ENCODE measurements at places on chromosomes 5 and 9.
A peak's percentile ranks its signal among the peaks of the same experiment; 100 is the strongest.

DNA sequence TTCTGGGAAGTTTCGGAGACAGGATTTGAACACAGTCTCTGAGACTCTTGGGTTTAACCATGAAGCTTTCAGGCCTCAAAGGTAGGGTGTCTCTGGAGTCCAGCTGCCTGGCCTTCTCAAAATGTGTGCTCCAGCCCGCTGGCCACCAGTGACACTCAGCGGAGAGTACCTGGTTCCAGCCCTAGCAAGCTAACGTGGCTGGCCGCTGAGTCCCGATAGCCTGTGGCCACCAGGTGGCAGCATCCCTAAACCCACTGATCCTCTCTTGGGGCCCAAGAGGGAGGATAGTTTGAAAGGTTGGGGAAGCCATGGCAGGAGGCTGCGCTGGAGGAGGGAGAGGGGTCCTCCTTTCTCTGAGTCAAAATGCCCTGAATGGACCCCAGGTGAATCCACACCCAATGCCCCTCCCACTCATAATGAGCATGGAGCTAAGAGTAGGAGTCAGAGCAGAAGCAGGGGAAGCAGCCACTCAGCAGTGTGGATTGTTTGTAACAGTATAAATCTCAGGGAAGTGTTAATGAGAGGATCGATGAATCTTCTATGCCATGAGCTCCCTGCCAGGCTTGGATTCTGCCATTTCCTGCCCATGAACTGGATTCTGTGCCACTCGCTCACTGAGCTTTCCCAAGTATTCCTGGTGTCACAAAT is 5.4 kb upstream of the TIFAB start:
- no peaks in the 10 kb centered on the region for H3K36me3 ChIP-seq
- H3K4me1 ChIP-seq = peaks cover 29% of the 10 kb centered on the region
- H3K4me3 ChIP-seq = no peak overlapping the region
- H3K27ac ChIP-seq = no peak overlapping the region

DNA sequence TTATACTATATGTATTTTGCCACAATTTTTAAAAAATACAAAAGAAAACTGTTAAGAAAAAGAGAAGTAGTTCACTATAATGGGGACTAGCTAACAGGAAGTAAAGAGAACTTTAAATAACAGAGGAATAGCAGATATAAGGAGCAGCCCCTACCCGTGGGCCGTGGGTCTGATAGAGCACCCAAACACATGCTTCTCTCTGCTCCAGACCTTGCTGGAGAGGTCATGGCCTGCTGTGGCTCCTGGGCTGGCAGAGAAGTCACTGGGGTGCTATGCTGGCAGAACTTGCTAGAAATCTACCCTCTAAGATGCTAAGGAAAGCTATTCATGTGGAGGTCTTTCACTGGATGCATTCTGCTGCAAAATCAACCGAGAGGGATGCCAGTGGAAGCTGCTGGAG is 10.0 kb upstream of the TNFAIP8 start:
- H3K4me3 ChIP-seq = no peak overlapping the region
- H3K36me3 ChIP-seq = no peaks in the 10 kb centered on the region
- H3K27ac ChIP-seq = no peak overlapping the region
- no peaks in the 10 kb centered on the region for H3K27me3 ChIP-seq
- peaks cover 20% of the 10 kb centered on the region for H3K4me1 ChIP-seq
- DNase-seq = no peak

DNA sequence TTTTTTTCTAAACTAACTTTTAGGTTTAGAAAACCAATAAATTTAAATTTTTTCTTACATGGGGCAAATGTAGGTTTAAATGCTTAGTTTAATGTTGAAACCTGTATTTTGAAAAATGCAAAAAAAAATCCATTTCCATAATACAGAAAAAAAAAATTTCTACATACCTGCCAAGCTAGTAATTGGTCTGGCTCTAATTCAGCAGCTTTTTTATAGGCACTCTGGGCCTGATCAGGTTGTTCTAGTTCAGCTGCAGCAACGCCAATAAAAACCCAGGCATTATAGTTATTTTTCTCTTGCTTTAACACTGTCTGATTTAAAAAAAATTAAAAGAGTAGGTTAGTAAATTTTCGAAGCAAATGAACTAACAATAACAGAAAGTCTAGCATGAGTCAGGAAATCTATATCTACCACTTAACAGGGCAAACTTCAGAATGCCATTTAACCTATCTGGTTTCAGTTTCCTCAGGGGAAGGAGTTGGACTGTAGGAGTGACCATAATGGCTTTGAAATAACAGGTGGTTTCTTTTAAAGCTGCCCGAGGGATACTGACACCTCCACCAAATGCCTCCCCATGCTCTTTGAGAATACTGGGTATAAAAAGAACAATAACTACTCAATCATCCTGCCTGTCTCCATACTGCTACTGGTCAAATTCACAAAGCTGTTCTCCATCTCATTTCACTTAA is 11.6 kb downstream of the SKIC3 start:
- H3K36me3 ChIP-seq = peaks cover 89% of the 10 kb centered on the region
- H3K27ac ChIP-seq = no peak overlapping the region
- H3K27me3 ChIP-seq = no peaks in the 10 kb centered on the region
- H3K4me3 ChIP-seq = no peak overlapping the region

GRCh38 chr5:143355710-143356109 is 47.8 kb downstream of the NR3C1 start:
- H3K27me3 ChIP-seq = no peaks in the 10 kb centered on the region
- no peak overlapping the region for H3K4me3 ChIP-seq
- H3K36me3 ChIP-seq = no peaks in the 10 kb centered on the region
- H3K4me1 ChIP-seq = peaks cover 69% of the 10 kb centered on the region
- no peak for DNase-seq

DNA sequence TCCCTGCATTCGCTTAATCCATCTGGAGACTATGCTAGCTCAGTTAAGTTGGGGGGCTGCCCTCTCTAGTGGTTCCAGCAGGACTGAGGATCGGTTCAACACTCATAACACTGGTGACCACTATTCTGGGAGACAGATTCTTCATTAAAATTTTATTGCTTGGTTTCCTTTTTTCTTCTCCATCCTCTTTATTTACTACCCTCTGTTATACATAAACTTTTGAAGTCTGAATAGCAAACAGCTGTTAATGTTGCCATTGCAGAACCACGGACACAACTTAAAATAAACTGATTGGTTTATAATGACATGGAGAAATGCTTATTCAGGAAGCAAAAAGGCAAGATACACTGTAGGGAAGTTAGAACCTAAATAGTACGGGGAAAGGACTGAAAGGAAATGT is 22.1 kb downstream of the IQGAP2 start:
- no peak overlapping the region for H3K27ac ChIP-seq
- peaks cover 5% of the 10 kb centered on the region for H3K4me1 ChIP-seq
- no peak overlapping the region for H3K4me3 ChIP-seq
- no peak for DNase-seq
- no peaks in the 10 kb centered on the region for H3K27me3 ChIP-seq

GRCh38 chr5:2156358-2157059 is 273.8 kb upstream of the IRX4 start:
- no peak for DNase-seq
- no peak overlapping the region for H3K27ac ChIP-seq
- peaks cover 2% of the 10 kb centered on the region for H3K27me3 ChIP-seq
- no peaks in the 10 kb centered on the region for H3K4me1 ChIP-seq

DNA sequence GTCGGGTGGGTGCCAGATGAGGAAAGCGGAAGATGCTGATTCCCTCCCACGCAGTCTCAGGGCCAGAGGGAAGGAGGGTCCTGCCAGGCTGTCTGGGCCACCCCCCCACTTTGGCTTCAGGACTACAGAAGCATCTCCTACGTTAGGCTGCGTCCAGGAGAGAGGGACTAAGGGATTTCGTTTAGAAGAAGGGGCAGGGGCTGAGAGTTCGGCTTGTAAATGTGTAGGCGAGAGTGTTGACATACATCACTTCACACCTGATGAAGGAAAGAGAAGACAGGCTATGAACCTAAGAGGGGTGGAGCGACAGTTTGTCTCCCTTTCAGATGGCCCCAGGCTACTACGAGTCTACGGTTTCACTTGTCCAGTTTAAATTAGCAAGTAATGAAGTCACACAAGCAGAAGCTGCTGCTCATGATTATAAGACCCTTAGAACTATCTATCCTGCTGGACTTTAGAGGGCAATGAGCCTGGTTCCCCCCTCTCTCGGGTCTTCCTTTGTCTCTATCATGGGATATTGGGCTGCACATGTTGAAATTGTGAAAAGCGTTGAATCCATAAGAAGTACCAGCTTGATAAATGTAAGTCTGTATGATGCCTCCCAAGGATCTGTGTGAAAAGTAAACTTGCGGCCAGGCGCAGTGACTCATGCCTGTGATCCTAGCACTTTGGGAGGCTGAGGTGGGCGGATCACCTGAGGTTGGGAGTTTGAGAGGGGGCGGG is 193.0 kb downstream of the AOPEP start:
- no peak overlapping the region for H3K4me3 ChIP-seq
- H3K4me1 ChIP-seq = peaks cover 44% of the 10 kb centered on the region
- peak; percentile 73 for DNase-seq
- no peaks in the 10 kb centered on the region for H3K36me3 ChIP-seq
- peak overlapping the region; percentile 87 for H3K27ac ChIP-seq

DNA sequence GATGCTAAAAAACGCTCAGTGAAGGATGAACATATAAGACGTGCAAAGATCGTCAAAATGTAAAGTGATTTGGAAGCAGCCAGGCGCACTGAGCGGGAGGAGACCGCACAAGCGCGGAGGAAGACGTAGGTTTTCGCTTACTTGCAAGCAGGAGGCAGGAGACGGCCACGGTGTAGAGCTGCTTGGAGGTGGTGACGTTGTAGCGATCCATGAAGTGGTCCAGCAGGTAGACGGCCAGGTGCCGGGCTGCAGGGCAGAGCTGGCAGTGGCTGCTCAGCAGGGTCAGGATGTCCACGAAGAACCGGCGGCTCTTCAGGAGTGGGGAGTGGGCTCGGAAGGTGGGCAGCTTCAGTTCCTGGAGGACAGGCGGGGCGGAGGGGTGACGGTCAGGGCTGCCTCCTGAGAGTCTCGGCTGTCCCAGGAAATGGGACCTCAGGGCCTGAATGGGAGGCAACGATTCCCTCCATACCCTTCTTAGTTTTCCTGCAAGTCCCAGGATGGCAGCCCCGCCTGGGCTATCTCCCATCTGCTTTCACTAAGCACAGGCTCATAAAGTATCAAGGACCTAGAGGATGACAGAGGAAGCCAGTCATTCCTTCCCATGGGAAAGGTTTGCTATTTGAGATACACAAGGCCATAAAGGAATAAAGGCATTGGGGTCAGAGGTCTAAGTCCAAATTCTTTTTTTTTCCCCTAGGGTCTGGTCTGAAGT is 31.8 kb downstream of the CCNJL start:
- DNase-seq = no peak
- no peaks in the 10 kb centered on the region for H3K27me3 ChIP-seq
- no peaks in the 10 kb centered on the region for H3K4me1 ChIP-seq
- no peak overlapping the region for H3K27ac ChIP-seq
- H3K36me3 ChIP-seq = no peaks in the 10 kb centered on the region

GRCh38 chr5:148816357-148816756 is 10.1 kb upstream of the ADRB2 start:
- H3K4me3 ChIP-seq = no peak overlapping the region
- no peak for DNase-seq
- no peak overlapping the region for H3K27ac ChIP-seq
- no peaks in the 10 kb centered on the region for H3K4me1 ChIP-seq
- H3K27me3 ChIP-seq = no peaks in the 10 kb centered on the region

- no peaks in the 10 kb centered on the region for H3K4me1 ChIP-seq
- DNase-seq = no peak
- H3K4me3 ChIP-seq = no peak overlapping the region
- H3K27ac ChIP-seq = no peak overlapping the region
Measured at GRCh38 chr5:73399775-73400174, 48.8 kb downstream of the FOXD1 start.

DNA sequence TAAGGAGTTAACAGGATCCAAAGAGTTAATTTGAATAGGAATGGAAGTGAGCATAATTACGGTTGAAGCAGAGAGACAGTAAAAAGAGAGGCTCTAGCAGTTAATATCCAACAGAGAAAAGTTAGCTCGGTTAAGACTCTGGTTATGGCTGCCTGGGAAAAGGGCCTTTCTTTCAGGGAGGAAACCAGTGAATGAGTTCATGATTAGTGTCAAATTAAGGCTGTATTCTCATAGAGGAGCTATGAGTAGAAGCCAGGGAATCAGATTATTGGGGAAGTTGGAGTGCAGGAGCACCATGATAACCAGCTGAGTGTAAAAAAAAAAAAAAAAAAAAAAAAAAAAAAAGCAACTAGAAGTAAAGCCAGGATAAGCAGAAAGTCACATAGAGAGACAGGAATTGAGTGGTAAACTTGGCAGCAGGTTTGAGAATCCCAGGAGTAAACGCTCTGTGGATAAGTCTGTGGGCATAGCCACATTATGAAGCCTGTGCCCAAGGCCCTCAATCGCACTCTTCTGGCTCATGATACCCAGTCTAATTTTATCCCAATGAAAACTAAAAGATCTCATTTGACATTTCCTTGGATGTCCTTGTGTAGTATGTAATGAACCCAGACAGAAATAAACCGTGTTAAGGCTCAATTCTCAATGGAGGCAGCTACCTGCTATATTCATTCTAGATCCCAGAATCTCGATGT is 372.6 kb upstream of the MPDZ start:
- no peak for DNase-seq
- no peak overlapping the region for H3K4me3 ChIP-seq
- no peaks in the 10 kb centered on the region for H3K36me3 ChIP-seq
- no peak overlapping the region for H3K27ac ChIP-seq
- no peaks in the 10 kb centered on the region for H3K27me3 ChIP-seq

DNA sequence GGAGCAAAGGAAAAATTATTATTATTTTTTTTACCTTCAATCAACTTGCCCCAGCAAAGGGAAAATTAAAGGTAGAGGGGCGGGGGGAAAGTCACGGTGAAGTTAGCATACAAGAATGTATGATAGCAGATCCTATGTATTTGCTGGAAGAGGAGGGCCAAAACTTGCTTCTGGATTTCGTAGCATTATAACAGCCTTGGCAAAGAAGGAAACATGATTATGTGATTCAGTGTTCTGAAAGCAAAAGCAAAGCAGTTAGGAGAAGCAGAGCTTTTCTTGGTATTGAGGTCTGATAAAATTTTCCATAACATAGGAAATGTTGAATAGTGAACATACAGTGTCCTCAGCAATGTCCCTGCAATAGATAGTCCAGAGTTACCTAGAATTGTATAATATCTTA is 32.4 kb downstream of the MAST4 start:
- no peaks in the 10 kb centered on the region for H3K36me3 ChIP-seq
- H3K4me1 ChIP-seq = no peaks in the 10 kb centered on the region
- no peaks in the 10 kb centered on the region for H3K27me3 ChIP-seq

- H3K4me3 ChIP-seq = no peak overlapping the region
- no peaks in the 10 kb centered on the region for H3K27me3 ChIP-seq
- H3K27ac ChIP-seq = no peak overlapping the region
- H3K36me3 ChIP-seq = peaks cover 38% of the 10 kb centered on the region
- peaks cover under 1% of the 10 kb centered on the region for H3K4me1 ChIP-seq
Measured at GRCh38 chr5:98905857-98906688, 22.7 kb downstream of the CHD1 start.

DNA sequence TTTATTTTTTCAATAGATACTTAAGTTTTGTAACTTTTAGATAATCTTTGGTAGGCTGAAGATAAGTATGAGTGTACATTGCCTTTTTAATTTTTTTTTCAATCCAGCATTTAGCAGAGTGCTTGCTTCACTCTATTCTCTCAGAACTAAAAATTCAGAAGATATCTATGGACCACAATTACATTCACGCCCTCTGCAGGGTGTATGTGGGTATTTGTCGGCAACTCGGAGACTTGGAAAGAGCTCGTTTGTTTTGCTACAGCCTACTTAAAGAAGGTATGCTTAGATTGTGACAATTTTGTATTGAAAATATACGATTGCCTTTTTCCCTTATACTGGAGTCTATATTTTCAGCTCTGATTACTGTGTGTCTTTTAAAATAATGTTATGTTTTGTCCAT is 43.8 kb downstream of the ICE1 start:
- H3K4me1 ChIP-seq = no peaks in the 10 kb centered on the region
- H3K4me3 ChIP-seq = no peak overlapping the region
- H3K36me3 ChIP-seq = peaks cover 83% of the 10 kb centered on the region
- no peak for DNase-seq

All from upper lobe of right lung (tissue), 1 donor.